ENCODE measurements at places on chromosomes 3 and 15. TPM values are rescaled to one million over a fixed set of nuclear protein-coding genes. Genes with fewer than 3 reads are reported as not detected.

- no peak for DNase-seq
These were observed 258.1 kb upstream of the ROPN1 start for GRCh38 chr3:124250053-124250452.

- DNase-seq = peak; percentile 71
These were observed 143.4 kb downstream of the EEFSEC start for GRCh38 chr3:128296469-128297251.

GRCh38 chr15:64426845-64427465, 33.4 kb upstream of the ZNF609 start:
- DNase-seq = no peak

- DNase-seq = no peak
These were observed 108.4 kb downstream of the ADAMTSL3 start for GRCh38 chr15:83762367-83762766.

MAP1A gene
- total RNA-seq = 67.7 TPM

DNA sequence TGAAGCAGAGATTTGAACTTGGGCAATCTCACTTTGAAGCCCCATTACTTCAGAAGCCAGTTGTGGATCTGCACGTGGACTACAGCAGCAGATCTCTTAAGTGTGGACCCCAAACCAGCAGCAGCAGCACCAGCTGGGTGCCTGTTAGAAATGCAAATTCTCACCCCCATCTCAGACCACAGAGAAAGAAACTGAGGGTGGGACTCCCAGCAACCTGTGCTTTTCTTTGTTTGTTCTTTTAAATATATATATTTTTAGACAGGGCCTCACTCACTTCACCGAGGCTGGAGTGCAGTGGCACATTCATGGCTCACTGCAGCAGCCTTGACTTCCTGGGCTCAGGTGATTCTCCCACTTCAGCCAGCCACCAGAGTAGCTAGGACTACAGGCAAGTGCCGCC, 53.2 kb downstream of the SLTM start:
- DNase-seq = no peak
